Activated CD8-positive, alpha-beta T cell treated with anti-CD3 and anti-CD28 coated beads, Interleukin-2, amount 10 ng/mL, durations not matched to agents 7 days and 5 days (primary cell): ENCODE measurements at places on chromosomes 2 and 18. TPM values are rescaled to one million over a fixed set of nuclear protein-coding genes. Genes with fewer than 3 reads are reported as not detected.
A peak's percentile ranks its signal among the peaks of the same experiment; 100 is the strongest.

DNA sequence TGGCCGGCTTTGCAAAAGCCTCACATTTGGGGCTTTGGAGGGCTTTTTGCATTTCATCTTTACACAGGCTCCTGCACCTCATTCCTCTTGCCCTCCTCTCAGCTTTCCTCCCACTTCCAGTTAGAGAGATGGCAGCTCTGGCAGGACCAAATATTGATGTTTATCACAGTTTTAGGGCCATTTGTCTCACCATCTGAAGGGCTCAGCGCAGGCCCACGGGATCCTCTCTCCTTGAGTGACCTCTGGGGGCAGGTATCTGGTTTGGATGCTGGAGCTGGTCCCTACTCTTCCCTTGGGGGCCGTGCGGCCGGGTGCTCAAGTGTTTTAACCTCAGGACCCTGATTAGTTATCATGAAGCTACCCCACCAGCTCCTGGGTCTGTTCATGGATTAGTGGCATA is 19.9 kb downstream of the ATOH8 start:
- H3K4me3 ChIP-seq: no peak overlapping the region
- no peak overlapping the region for H3K27ac ChIP-seq
- no peak for DNase-seq
- peaks cover 7% of the 10 kb centered on the region for H3K4me1 ChIP-seq
- peaks cover 23% of the 10 kb centered on the region for H3K27me3 ChIP-seq
- no peaks in the 10 kb centered on the region for H3K36me3 ChIP-seq

GRCh38 chr2:234261736-234262135 is 211.2 kb downstream of the SPP2 start:
- no peak overlapping the region for H3K27ac ChIP-seq
- H3K36me3 ChIP-seq: peaks cover 2% of the 10 kb centered on the region
- no peak overlapping the region for H3K4me3 ChIP-seq
- peaks cover 8% of the 10 kb centered on the region for H3K4me1 ChIP-seq
- DNase-seq: no peak

DNA sequence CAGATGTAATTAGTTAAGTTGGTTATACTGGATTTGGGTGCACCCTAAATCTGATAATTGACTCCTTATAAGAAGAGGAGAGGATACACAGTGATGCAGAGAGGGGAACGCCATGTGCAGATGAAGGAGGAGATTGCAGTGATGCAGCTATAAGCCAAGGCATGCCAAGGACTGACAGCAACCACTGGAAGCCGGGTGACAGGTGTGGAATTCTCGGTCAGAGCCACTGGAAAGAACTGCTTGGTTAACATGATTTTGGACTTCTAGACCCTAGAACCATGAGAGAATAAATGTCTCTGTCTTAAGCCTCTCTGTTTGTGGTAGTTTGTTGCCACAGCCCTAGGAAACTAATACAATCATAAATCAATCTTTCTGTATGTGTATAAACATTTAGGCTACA is 403.3 kb upstream of the CDH20 start:
- no peak overlapping the region for H3K27ac ChIP-seq
- H3K4me1 ChIP-seq: no peaks in the 10 kb centered on the region
- DNase-seq: no peak
- H3K4me3 ChIP-seq: no peak overlapping the region
- H3K36me3 ChIP-seq: no peaks in the 10 kb centered on the region
- H3K27me3 ChIP-seq: no peaks in the 10 kb centered on the region

GRCh38 chr2:14675489-14675888 is 43.0 kb downstream of the LRATD1 start:
- H3K27ac ChIP-seq: no peak overlapping the region
- no peaks in the 10 kb centered on the region for H3K36me3 ChIP-seq
- DNase-seq: no peak
- H3K27me3 ChIP-seq: no peaks in the 10 kb centered on the region
- H3K4me1 ChIP-seq: no peaks in the 10 kb centered on the region

- no peak for DNase-seq
- no peak overlapping the region for H3K4me3 ChIP-seq
- H3K27me3 ChIP-seq: peaks cover 9% of the 10 kb centered on the region
- no peak overlapping the region for H3K27ac ChIP-seq
- no peaks in the 10 kb centered on the region for H3K36me3 ChIP-seq
- no peaks in the 10 kb centered on the region for H3K4me1 ChIP-seq
Observed at GRCh38 chr2:227147023-227147422, 17.0 kb downstream of the COL4A4 start.

- DNase-seq: no peak
- no peak overlapping the region for H3K4me3 ChIP-seq
Observed at GRCh38 chr18:48542513-48543181, 3.8 kb downstream of the CTIF start.

DNA sequence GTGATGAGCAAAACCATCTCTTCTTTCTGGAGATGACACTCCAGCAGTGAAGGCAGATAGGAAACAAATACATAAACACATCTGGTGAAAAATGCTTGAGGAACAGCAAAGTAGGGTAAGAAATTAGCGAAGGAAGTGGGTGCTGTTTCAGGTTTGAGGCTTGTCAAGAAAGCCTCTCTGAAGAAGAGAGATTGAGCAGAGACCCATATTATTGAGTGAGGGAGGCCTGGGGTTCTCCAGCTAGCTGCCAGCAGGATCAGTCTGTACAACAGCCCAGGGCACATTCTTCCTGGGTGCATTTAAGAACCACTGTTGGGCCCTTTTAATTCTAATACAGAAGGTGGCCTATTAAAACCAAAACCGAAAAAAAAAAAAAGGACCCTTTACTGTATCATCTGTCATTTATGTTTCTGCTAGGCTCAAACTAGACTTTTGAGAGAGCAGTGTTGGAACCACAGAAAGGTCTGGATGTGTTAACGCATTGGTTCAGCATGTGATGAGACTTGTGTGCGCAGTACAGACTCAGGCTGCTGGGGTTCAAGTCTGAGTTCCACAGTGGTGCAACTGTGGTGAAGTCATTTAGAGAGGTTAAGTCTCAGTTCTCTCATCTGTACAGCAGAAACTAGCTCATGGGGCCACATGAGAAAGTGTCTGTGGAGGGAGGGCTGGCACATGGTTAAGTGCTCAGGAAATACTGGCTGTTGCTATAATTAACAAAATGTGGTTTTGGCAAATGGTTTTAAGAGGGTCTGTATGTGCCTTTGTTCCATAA is 28.9 kb downstream of the MGAT5 start:
- H3K27ac ChIP-seq: peak overlapping the region; percentile 88
- H3K4me3 ChIP-seq: peak overlapping the region; percentile 62
- DNase-seq: peak; percentile 73
- H3K27me3 ChIP-seq: no peaks in the 10 kb centered on the region
- H3K4me1 ChIP-seq: peaks cover 44% of the 10 kb centered on the region
- H3K36me3 ChIP-seq: peaks cover 28% of the 10 kb centered on the region

DNA sequence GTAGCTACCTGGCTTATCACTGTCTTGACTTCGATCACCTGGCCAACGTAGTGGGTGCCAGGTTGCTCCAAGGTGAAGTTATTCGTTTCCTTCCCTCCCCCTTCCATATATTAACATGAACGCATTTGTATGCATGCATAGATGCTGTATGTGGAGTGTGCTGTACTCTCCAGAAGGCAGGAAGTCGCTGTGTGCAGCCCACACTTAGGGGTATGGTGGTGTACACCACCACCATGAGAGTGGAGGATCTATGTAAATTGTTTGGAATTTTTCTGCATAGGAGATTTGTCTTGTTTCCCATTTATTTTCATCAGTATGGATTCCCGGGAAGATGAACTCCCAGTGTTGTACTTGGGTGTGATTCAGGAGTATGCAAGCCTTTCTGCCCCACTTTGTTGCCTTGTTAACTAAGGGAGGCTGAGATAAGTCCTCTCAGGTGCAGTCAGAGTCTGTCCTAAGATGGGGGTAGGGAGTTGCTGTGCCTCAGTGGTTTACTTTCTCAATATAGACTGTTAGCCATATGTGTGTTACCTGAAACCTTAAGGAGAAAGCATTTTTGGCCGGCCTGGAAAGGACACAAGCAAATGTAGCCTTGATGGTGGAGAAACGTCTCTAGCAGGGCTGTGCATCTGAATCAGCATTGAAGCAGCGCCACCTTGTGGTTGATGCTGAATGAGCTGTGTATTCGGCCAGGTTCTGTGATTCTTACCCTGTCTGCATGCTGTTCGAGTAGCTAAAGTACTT is 149.8 kb downstream of the TANC1 start:
- no peaks in the 10 kb centered on the region for H3K27me3 ChIP-seq
- H3K4me3 ChIP-seq: no peak overlapping the region
- no peak overlapping the region for H3K27ac ChIP-seq
- no peaks in the 10 kb centered on the region for H3K36me3 ChIP-seq
- H3K4me1 ChIP-seq: peaks cover 2% of the 10 kb centered on the region

GRCh38 chr2:71066856-71067255 is 1.6 kb upstream of the NAGK start:
- DNase-seq: no peak
- peaks cover 2% of the 10 kb centered on the region for H3K27me3 ChIP-seq
- H3K27ac ChIP-seq: no peak overlapping the region
- H3K4me3 ChIP-seq: peak overlapping the region; percentile 29

- H3K27me3 ChIP-seq: peaks cover 9% of the 10 kb centered on the region
- H3K4me3 ChIP-seq: no peak overlapping the region
Observed at GRCh38 chr2:158953926-158954763, 14.3 kb upstream of the TANC1 start.

DNA sequence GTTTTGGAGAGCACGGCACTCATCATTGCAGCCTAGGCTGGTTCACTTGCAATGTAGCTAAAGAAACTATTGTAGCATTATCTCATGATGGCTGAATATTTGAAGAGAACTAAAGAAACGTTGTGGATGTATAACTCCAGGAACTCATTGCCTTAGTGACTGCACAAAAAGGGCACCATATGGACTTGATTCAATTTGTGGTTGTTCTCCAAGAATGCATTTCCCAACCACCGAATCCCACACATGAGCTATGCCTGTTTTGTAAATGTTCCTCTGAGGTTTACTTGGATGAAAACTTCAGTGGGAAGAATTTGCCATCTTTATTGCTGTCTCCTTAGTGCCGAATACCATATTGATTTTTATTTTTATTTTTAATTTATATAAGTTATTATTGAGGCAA is 43.5 kb downstream of the DOK6 start:
- DNase-seq: no peak
- no peaks in the 10 kb centered on the region for H3K4me1 ChIP-seq
- H3K36me3 ChIP-seq: no peaks in the 10 kb centered on the region
- no peak overlapping the region for H3K27ac ChIP-seq

- peaks cover 12% of the 10 kb centered on the region for H3K27me3 ChIP-seq
- H3K4me3 ChIP-seq: no peak overlapping the region
- peaks cover 20% of the 10 kb centered on the region for H3K4me1 ChIP-seq
- H3K36me3 ChIP-seq: no peaks in the 10 kb centered on the region
Observed at GRCh38 chr2:74821177-74822126, 12.5 kb upstream of the HK2 start.

DNA sequence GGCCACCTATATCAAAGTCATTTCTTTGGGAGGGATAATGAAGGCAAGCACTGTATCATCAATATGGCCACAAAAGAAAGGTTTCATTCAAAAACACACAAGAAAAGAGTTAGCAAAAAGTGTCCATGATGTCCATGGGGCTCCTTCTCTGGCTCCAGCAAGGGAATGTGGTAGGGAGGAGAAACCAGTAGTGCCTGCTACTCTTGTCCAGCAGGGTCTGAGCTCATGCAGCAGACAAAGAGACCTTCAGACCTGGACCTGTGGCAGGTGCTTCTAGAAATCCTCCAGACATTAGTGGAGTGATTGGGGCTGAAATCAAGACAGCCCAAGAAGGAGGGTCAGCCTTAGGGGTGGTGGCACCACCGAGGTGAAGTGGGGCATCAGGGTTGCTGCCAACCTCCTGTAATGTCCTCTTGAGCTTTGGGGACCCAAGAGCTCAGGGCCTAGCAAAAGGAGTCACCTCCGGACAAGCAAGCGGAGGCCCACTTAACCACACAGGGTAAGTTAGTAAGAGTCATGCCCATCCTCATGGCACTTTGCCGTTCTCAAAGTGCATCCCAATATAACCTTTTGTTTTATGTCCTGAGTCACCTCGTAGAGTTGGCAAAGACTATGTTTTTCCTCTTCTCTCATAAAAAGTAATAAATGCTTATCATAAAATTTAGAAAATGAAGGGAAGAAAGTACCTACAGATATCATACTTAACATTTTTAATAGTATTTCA is 112.6 kb upstream of the YPEL5 start:
- peaks cover 3% of the 10 kb centered on the region for H3K27me3 ChIP-seq
- H3K36me3 ChIP-seq: no peaks in the 10 kb centered on the region
- no peak overlapping the region for H3K4me3 ChIP-seq
- no peaks in the 10 kb centered on the region for H3K4me1 ChIP-seq
- H3K27ac ChIP-seq: no peak overlapping the region

Gene TTN
- total RNA-seq: 11.4 TPM

Gene GPR155
- total RNA-seq: 17.3 TPM

Gene UGT1A4
- total RNA-seq: not detected

Gene TEX44
- not detected for total RNA-seq

Gene DSEL
- total RNA-seq: 0.08 TPM
